ENCODE measurements at places on chromosomes 16 and 17. TPM values are rescaled to one million over a fixed set of nuclear protein-coding genes. Genes with fewer than 3 reads are reported as not detected.
A peak's percentile ranks its signal among the peaks of the same experiment; 100 is the strongest.

DNA sequence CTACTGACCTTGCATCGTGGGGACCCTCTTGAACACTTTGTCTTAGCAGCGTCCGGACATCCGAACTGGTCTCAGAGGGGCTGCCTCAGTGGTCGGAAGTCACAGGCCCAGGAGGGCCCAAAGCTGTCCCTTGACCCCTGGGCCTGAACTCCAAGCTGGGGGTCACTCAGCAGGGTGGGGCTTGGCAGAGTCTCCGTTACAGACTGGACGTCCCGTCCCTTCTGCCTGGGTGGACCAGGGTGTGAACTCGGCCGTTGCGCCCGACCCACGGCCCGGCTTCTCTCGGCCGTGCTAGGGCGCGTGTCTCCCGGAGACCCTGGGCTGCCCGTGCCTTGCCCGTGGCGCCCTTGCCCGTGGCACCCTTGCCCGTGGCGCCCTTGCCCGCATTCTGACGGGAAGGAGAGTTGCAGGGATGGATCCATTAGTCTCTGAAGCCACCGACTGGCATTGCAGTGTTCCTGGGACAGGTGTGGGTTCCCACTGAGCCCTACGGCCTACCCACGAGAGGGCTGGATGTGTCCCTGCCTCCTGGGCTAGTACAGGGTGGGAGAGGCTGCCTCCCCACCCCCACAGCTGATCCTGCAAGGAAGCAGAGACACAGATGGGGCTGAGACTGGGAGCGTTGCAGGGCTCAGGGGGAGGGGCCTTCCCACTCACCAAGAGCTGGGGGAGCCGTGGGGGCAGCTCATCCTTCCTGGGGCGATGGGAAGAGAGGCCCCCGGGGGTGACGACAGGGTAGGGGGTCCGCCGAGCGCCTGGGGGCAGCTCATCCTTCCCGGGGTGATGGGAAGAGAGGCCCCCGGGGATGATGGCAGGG, 4.9 kb downstream of the CACNA1H start:
- DNase-seq, result no peak

DNA sequence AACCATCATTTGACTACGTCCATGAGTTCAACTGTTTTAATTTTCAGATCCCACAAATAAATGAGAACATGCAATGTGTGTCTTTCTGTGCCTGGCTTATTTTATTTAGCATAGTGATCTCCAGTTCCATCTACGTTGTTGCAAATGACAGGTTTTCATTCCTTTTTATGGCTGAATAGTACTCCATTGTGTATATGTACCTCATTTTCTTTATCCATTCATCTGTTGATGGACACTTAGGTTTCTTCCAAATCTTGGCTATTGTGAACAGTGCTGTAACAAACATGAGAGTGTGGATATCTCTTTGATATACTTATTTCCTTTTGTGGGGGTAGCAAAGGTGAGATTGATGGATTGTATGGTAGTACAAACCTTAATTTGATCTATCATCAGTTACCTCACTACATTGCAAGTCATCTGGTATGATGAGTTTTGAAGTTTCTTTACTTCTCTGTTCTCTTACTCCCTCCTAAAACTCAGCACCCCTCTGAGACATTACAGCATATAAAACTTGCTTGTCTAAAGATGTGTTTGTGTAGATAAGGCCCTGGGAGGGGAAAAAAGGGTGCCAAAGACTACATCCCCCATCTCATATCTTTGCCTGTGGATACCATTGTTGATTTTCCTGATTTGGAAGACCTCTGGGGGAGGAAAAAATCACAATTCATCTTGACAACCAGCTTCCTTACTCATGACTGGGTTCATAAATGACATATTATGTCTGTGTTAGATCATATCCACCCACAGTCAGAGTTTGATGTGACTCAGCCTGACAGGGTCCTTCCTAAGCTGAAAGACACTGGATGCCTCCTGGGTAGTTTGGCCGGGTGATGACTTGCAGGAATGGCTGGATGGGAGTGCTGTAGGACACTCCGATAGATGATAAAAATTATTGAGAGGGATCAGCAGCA, 47.6 kb downstream of the ABCA9 start:
- peak; percentile 23 for DNase-seq

GRCh38 chr17:48030531-48030930, 7.1 kb downstream of the COPZ2 start:
- DNase-seq, result peak; percentile 46

- no peak for DNase-seq
Measured at GRCh38 chr17:74763565-74764387, 12.4 kb downstream of the NAT9 start.

- no peak for DNase-seq
Measured at GRCh38 chr17:49435671-49436029, 21.0 kb upstream of the PHB1 start.

DNA sequence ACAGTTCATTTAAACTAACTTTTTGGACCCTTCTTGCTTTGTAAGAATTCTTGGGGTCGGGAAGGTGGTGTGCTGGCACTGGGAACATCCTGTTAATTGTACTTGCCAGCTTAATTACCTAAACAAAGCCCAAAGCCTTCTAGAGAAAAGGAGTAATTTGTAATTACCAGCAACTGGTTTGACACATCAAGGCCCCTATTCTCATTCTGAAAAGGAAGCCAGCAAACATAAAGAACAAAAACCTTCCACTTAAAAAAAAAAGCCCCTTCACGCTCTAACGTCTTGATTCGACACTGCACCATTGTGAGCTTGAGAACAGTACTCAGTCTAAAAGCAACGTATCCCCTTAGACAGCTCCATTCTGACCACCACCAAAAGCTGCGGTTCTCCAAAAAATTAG, 74.7 kb upstream of the RPH3AL start:
- DNase-seq, result no peak

DNA sequence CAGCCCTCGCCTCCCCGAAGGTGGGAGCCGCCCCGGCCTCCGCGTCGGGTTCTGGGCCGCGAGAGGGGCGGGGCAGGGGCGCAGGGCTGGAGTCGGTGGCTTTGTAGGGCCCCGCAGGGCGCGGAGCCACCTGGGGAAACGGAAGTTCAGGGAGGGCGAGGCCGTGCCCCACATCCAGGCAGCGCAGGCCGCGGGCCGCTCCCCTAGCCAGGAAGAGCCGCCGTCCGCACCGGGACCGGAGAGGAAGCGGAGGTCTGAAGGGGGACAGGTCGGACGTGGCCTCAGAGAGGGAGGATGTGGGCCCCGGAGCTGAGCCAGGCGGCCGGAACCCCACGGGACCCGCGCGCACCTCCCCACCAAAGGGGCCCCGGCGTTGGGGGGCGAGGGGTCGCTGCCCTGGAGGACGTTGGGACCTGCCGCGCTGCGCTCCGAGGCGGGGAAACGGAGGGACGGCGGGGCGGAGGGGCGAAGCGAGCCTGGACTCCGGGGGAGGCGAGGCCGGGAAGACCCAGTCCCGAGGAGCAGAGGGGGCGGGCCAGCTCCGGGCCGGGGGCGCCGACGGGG, 482 bp upstream of the SLC16A3 start:
- DNase-seq, result no peak

GRCh38 chr17:40130352-40131042, 8.7 kb downstream of the MSL1 start:
- DNase-seq, result no peak

Gene MAPT
- total RNA-seq, result 0.43 TPM

Gene LYRM9
- 1.1 TPM for total RNA-seq

Gene SLC12A3
- total RNA-seq, result not detected

Gene RNF112
- not detected for total RNA-seq

Gene OR3A3
- not detected for total RNA-seq
